ENCODE measurements at places on chromosomes 2 and 18.
A peak's percentile ranks its signal among the peaks of the same experiment; 100 is the strongest.

- DNase-seq = no peak
Measured at GRCh38 chr2:224711859-224712665, 4.1 kb downstream of the CCDC195 start.

GRCh38 chr18:9649164-9649540 is 34.8 kb upstream of the PPP4R1 start:
- DNase-seq = no peak

DNA sequence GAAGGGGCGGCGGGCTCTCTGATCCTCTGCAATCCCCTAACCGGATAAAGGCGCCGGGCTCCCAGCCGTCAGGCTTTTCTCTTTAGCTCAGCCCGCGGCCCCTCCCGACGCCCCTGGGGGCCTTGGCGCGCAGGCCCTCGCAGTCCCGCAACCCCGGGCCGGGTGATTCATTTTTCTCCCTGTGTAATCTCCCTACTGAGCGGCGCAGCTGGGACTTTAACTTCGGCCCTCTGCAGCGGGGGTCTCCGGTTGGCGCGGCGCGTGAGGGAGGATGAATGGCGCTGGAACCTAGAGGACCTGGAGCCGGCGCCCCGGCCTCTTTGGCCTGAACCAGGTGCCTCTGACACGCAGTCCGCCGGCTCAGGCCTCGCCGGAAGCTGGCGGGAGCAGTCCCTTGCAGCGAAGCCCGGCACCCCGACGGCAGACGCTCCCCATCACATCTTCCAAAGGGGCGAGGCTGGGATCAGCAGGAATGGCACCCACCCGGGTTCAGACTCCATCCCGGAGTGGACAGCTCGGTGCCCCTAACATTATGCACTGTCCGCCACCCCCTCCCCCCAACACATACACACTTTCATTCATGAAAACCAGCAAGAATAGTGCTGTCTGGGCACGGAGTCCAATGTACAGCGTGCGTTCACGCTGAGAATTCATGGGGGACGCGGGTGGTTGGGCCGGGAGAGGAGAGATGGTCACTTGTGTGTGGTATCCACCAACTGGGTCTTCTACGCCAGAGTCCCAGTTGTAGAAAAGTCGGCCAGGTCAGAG is 1.2 kb downstream of the CNGA3 start:
- DNase-seq = no peak

GRCh38 chr2:205650450-205650849 is 31.9 kb upstream of the NRP2 start:
- no peak for DNase-seq

- DNase-seq = no peak
Measured at GRCh38 chr2:215770668-215771067, 242.7 kb downstream of the MREG start.

DNA sequence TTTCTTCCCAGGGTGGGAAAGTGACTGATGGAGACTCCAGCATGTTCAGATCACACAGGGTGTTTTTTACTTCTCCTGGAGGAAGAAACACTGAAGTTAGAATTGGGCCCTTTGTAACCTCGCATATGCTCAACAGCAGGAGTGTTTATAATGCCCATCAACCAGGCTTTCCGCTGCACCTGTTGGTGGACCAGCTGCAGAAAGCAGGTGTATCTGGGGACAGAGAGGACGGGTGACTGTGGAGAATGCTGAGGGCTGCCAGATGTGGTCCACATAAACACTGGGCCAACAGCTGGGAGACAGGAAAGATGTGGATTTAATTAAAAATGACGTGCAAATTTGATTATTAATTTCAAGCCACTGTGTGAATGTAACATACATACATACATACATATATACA is 335.5 kb upstream of the SPRED2 start:
- no peak for DNase-seq

DNA sequence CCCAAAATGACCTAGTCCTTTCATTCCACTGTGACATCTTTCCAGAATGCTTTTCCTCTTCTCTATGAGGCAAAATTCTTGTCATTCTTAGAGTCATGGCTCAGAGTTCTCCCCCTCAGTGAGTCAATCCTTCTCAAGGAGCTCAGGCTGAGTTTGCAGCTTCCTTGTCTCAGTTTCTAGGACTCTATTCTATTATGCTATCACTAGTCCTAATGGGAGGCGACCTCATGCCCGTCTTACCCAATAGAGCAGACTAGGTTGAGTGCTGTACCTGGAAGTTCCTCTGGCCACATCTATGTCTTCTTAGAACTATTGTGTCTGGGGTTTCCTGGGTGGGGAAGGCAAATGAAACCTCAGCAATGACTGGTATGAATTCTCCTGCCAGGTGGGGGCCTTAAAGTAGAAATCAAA is 51.5 kb downstream of the HAUS1 start:
- no peak for DNase-seq

GRCh38 chr2:21656330-21657075 is 532.7 kb downstream of the TDRD15 start:
- DNase-seq = no peak

DNA sequence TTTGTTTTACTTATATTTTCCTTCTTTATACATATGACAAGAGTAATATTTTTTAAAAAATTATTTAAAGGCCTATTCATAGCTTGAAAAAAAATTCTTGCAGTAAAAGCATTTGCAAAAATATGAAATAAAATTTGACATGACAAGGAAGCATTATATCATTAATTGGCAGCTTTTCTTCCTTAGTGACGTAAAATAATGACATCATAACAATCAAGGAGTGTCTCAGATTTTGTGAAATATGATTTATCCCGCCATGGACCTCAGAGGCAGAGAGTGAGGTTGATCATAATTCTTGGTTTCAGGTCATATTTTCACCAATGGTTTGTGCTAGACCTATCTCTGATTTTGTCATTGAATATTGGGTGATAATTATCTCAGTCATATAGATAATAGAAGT is 176.0 kb downstream of the MIB1 start:
- no peak for DNase-seq

- no peak for DNase-seq
Measured at GRCh38 chr2:939936-940601, 10.6 kb upstream of the SNTG2 start.

- no peak for DNase-seq
Measured at GRCh38 chr2:139457873-139458272, 677.7 kb upstream of the NXPH2 start.

DNA sequence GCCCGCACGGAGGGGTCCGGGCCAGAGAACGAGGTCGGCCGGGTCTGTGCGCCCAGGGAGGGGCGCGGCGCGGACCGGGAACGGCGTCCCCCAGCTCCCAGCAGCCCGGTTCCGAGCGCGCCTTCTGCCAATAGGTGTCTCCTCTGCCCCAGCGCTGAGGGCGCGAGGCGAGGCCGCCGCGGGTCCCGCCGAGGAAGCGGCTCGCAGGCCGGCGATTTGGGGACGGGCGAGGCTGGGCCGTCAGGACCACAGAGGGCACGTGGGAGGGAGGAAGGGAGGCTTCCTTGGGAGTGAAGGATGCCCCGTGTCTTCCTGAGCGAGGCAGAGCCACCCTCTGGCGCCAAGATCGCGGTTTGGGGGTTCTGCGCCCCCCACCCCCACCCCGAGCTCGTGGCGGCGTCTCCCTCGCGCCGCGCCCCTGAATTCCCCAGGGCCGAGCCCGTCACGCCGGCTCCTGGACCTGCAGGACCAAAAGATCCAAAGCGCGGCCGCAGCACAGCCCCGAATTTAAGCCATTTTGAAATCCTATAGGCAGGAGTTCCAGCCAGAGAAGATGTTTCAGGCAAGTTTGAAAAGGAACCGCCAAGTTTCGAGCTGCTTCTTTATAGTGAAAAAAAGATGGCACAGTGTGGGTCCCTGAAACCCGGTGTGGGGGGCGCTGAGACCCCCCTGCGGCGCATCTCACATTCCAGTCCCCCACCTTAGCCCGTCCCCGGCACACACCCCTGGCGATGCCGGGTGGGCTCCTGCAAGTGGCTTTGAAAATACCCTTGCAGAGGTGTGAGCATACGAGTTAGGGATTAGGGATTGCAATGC is 909 bp downstream of the NFATC1 start:
- DNase-seq = peak; percentile 58

DNA sequence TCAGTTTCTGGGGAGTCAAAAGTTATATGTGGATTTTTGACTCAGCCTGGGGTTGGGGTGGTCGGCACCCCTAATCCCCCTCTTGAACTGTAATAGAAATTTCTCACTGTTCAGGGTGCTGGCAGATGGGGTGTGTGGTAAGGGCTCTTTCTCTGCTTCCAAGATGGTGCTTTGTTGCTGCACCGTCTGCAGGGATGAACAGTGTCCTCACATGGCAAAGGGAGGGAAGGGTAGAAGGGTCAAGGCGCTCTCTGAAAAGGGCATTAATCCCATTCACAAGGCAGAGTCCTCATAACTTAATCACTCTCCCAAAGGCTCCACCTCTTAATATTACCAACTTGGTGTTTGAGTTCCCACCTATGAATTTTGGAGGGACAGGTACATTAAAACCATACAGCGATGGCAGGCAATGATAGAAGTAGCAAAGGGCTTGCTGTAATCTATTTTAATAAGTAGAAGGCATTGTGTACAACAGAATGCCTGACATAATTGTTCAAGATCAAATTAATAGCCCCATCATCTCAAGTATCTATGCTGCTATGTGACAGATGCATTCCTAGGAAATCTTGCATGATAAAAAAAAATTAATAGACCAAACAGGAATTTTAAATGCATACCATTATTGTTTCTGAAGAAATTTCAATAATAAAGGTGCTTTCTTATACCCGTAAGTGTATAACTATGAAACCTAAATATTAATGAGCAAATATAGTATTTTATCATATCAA is 28.1 kb downstream of the MMADHC start:
- DNase-seq = no peak

DNA sequence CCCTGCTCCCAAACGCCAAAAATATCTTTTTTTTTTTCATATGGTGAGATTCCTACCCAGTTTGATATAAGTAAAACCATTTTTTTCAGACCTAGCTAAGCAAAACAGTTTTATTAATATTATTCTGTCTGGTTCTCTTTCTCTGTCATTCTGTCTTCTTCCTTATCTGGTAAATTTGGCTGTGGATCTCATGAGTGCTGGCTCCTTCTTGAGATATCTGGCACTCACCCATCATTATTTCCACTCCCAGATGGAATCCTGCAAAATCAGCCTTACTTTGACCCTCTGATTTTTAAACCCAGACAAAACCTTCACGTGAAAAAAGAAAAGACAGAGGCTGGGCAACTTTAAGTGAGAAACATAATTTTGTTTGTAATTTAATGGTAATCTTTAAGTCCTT is 373.6 kb downstream of the NYAP2 start:
- no peak for DNase-seq

GRCh38 chr2:64836566-64836965 is 152.6 kb upstream of the SLC1A4 start:
- DNase-seq = no peak

DNA sequence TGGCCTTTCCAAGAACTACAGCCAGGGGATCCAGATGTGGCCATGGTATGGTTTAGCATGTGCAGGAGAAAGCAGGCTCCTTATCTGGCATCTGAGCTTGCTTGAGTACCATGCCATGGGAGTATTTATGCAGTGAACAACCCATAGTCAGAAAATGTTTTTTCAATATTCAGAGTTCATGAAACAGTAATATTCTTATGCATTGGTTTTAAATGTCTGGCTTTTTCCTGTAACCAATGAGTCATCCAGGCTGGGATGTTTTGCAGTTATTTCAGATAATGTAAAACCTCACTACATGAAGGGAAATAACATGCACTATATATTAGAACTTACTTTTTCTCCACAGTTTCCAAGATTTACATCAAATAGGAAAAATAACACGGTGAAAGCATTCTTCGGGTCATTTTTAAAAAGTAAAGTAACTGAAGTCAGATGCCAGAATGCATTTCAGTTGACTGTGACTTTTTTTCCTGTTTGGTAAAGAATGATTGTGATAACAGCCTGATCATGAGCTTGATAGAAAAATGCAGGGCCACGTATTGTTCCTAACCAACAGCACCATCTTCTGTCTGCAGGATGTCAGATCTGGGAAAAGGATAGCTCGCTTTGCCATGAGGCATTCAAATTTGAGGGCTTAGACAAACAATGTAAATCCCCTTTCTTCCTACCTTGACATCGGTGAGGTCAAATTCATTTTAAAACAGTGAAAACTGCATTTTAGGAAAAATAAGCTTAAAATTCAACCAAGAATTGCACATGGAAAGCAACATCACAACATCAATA is 152.8 kb downstream of the DSC3 start:
- DNase-seq = no peak

DNA sequence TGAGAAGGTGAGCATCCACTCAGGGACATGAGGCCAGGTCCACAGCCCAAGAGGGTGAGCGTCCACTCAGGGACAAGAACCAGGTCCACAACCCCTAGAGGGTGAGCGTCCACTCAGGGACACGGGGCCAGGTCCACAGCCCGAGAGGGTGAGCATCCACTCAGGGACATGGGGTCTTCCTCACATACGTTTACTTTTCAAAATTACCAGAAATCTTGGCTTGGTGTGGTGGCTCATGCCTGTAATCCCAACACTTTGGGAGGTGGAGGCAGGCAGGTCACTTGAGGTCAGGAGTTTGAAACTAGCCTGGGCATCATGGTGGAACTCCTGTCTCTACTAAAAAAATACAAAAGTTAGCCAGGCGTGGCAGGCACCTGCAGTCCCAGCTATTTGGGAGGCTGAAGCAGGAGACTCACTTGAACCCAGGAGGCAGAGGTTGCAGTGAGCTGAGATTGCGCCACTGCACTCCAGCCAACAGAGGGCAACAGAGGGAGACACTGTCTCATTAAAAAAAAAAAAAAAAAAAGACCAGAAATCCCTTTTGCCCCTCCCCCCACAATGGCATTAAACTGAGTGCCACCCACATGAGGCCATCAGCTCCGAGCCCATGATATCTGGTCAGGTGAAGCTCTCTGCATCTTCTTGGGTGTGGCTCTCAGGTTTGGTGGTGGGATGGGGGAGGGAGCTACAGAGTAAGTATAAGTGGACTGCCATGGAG is 9.0 kb upstream of the MBP start:
- no peak for DNase-seq

DNA sequence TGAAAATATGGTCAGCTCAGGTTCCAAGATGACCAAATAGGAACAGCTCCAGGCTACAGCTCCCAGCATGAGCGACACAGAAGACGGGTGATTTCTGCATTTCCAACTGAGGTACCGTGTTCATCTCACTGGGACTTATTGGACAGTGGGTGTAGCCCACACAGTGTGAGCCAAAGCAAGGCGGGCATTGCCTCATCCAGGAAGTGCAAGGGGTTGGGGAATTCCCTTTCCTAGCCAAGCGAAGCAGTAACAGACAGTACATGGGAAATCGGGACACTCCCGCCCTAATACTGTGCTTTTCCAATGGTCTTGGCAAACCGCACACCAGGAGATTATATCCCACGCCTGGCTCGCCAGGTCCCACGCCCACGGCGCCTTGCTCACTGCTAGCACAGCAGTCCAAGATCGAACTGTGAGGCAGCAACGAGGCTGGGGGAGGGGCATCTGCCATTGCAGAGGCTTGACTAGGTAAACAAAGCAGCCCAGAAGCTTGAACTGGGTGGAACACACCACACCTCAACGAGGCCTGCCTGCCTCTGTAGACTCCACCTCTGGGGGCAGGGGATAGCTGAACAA is 57.5 kb downstream of the WDPCP start:
- DNase-seq = peak; percentile 8

- peak; percentile 93 for DNase-seq
Measured at GRCh38 chr2:9261231-9261883, 54.7 kb downstream of the ASAP2 start.

GRCh38 chr2:129252781-129253460 is 726.5 kb upstream of the RAB6C start:
- DNase-seq = no peak

GRCh38 chr2:69765096-69765380 is 23.1 kb downstream of the ANXA4 start:
- DNase-seq = peak; percentile 66

Measured in suppressor macrophage treated with lipopolysaccharide for 1 hour (primary cell).